ENCODE measurements at places on chromosomes 4 and X.

- DNase-seq = no peak
Measured at GRCh38 chr4:7893539-7893938, 46.1 kb downstream of the AFAP1 start.

DNA sequence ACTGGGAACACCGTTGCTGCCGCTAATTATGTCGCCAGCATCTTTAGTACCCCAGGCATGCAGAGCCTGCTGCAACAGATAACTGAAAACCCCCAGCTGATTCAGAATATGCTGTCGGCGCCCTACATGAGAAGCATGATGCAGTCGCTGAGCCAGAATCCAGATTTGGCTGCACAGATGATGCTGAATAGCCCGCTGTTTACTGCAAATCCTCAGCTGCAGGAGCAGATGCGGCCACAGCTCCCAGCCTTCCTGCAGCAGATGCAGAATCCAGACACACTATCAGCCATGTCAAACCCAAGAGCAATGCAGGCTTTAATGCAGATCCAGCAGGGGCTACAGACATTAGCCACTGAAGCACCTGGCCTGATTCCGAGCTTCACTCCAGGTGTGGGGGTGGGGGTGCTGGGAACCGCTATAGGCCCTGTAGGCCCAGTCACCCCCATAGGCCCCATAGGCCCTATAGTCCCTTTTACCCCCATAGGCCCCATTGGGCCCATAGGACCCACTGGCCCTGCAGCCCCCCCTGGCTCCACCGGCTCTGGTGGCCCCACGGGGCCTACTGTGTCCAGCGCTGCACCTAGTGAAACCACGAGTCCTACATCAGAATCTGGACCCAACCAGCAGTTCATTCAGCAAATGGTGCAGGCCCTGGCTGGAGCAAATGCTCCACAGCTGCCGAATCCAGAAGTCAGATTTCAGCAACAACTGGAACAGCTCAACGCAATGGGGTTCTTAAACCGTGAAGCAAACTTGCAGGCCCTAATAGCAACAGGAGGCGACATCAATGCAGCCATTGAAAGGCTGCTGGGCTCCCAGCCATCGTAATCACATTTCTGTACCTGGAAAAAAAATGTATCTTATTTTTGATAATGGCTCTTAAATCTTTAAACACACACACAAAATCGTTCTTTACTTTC is 1.8 kb downstream of the UBQLN2 start:
- no peak for DNase-seq

DNA sequence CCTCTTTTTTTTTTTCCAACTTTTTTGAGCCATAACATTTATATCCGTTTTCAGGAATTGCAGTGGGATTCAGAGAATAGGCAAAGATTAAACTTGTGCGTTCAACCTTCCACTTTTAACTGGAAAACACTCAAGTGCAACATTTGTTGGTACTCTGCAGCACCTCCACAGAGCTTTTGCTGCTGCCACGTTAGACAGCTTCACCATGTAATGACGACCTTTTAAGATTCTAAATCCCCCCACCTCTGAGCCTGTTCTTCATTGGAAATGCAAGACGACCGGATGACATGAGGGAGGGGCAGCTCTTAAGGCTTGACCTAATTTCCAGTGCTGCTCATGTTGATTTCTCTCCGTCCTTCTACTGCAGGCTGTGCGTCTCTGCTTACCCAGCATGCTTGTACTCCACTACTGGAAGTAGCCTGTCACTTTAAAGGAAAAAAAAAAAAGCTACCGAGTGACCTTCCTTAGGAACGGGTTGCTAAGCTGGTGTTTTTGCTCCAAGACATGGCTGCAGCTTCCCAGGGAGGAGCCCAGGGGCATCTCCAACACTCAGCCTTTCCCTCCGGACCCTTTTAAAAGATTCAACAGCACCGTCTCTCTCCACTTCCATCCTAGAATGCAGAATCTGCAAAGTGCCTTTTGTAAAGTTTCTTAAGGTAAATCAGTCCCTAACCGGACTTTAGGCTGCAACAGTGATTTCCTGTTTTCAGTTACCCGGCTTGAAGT is at the start of gene CC2D2A:
Gene CC2D2A, plus strand, starts transcription at position 481 of the 726 bp plus-strand sequence. CDS start 6,051 bp downstream, outside the sequence.
- no peak for DNase-seq

DNA sequence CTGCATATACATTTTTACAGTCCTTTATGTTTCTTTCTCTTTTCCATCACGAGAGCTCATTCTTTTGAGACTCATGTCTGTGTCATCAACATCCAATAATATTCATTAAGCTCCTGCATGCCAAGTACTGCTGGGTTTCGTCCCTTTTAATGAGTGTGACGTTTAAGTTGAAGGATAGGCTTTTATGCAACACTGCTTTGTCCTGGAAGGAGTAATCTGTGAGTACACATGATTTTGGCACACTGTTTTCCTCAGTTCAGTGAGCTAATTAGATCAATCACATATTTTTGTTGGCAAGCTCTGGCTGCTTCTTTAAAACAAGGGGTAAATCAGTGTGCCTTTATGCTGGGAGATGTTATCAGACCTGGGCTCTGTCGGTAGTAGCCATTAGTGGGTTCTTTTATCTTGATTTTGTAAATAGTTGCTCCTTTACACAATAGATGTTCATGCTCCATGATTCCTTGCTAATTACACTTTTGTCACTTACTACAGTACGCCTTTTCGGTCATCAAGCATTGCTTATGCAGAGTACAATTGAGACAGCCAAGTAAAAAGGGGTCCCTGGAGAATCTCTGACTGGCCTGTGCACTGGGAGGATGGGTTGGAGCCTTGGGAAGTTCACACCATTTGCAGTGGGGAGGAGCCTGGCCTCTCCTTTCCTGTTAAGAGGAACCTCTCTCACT is 132.6 kb downstream of the FHIP1A start:
- DNase-seq = no peak

- DNase-seq = no peak
Measured at GRCh38 chr4:181662383-181662782, 580.8 kb upstream of the TENM3 start.

- DNase-seq = peak; percentile 30
Measured at GRCh38 chr4:118968005-118968404, 79.4 kb downstream of the SYNPO2 start.

- DNase-seq = no peak
Measured at GRCh38 chr4:119034276-119035008, 101.2 kb upstream of the MYOZ2 start.

DNA sequence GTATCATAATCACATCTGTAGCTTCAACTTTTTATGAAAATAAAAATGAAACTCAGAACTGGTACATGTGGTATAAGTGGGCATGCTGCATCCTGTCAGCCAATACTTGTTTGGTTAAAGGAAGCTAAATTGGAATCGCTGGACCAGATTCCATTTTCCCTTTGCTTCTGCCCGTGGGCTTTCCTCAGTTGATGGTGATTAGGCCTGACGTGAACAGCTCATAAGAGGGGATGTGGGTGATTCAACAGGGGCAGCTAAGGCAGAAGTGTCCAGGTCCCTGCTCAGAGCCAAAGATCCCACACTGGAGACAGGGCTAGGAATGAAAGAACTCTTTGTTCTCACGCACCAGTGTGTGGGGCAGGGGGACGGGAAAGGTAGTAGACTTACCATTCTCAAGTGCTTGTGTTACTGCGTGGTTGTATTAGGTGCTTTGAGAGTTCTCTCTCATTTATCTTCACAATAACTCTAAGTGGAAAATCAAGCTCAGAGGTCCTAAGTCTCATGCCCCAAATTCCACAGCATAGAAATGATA is 63.2 kb upstream of the GUCY1A1 start:
- no peak for DNase-seq

DNA sequence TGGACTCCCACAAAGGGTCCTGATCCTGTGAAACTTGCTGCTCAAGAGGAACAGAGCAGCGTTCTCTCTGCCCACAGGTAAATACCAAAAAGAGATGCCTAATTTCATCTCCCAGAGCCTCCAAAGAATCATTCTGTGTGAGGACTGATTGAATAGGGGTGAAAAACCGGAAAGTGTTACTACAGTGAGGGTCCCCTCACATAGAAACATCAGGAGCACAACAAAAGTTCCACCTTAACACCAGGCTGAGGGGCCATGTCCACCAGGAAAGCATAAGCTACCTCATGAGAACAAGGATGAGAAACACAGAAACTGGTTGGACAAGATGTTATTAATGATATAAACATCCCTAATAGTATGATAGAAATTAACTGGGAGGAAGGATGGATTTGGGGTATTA is 140.9 kb downstream of the NWD2 start:
- DNase-seq = no peak

DNA sequence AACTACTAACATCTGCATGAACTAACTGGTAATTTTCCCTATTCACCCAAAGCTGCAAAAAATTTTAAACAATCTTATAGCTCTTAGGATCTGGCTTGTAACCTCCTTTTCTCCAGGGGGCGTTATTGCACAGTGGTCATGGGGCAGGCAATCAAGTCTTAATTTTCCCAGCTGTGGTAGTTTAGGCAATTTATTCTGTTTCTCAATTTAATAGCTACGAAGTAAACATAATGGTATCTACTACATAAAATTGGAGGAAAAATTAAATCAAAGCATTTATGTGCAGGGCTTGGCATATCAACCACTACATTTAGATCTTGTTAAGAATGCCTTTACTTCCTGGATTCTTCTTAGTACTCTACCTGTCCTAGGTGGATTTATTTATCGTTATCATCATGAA is 137.4 kb upstream of the GUCY1A1 start:
- no peak for DNase-seq

GRCh38 chrX:37998586-37999262 is 7.6 kb upstream of the SYTL5 start:
- no peak for DNase-seq
